Stimulated activated CD8-positive, alpha-beta memory T cell treated with anti-CD3 and anti-CD28 coated beads, Interleukin-12 subunit alpha, Interleukin-12 subunit beta, amount 100 ng/mL, for 4 hours (primary cell): ENCODE measurements at places on chromosomes 1 and 21.

DNA sequence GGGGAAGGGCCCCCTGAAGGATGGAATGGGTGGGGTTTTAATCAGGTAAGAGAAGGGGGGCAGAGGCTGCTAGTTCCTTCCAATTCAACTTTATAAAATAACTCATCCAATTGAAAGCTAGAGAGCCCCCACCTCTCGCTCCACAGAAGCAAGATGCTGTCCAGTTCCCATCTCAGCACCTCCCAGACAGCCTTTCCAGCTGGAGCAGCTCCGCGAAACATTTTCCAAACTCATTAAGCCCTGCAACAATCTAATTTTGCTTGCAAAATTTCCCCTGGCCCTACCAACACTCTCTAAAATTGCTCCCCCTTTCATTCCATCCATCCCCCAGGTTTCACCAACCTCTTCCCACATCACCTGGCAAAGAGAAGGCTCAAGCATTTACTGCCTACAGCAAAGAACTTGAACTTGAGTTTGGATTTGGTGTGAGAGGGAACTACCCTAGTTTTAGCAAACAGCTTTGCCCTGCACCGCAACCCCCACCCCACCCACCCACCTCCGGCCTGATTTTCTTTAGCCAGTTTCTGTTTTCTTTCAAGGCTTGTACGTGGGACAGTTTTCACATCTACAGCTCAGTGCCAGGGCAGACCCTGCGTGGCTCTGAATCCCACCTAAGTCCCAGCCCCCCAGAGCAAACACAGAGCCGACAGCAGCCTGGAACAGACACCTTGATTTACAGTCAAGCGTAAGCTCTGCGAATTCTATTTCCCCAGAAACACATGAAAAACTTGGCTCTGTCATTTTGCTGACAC is 46.7 kb downstream of the SYF2 start:
- DNase-seq = no peak

DNA sequence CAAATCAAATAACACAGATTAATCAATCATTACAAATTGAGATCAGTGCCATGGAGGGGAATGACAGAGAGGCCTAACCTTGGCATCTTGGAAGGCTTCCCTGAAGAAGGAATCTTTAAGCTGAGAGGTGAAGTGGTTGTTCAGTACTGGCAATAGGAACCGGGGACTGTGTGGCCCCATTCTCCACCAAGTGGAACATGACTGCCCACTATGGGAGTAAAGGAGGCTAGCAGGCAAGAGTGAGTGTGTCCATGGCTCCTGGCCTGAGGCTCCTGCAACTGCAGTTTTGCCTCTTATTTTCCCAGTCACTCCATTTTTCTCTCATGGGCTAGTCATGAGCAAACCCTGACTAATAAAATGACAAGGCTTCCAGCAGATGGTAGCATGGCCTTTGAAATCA is 112.2 kb upstream of the GJB5 start:
- DNase-seq = no peak

- DNase-seq = peak; percentile 56
Observed at GRCh38 chr1:89821322-89822108, 683 bp downstream of the LRRC8D start.

- no peak for DNase-seq
Observed at GRCh38 chr1:51916587-51917405, 38.3 kb upstream of the NRDC start.

DNA sequence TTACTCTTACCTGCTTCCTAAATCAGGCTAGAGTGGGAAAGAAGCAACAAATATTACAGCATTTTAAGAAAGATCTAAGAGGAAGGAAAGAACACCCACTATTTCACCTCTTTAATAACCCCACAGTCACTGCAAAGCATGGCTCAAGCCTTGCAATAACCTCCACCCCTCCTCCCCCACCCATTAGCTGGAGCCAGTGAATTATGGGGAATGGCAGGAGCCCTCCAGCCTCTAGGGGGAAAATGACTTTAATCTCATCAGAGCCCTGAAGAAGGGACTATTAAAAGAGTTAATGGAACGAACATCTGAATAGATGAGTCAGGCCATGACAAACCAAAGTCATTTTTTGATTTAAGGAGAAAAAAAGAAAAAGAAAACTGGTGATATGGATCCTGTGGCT is 630.7 kb upstream of the PLXNA2 start:
- DNase-seq = no peak

DNA sequence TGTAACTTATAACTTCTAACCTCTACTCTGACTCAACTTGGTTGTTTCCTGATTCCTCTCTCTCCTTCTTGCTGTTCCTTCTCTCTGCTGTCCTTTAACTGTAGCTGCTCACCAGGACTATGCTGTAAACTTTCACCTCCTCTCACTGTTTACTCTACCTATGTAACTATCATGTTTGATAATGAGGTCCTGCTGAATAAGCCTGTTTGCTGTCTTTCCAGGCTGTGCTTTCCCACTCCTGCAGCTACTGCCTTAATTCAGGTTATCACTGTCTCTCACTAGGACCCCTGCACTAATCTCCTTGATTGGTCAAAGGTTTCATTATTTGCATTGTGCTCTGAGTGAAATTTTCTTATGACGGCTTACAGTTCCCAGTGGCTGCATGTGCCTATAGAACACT is 633.9 kb upstream of the PTBP2 start:
- DNase-seq = no peak

DNA sequence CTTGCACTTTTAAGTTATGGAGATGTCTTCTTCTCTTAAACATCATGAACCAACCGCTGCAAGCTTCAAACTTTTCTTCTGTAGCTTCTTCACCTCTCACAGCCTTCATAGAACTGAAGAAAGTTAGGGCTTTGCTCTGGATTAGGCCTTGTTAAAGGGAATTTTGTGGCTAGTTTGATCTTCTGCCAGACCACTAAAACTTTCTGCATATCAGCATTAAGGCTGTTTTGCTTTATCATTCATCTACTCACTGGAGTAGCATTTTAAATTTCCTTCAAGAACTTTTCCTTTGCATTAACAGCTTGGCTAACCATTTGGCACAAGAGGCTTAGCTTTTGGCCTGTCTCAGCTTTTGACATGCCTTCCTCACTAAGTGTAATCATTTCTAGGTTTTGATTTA is 43.0 kb upstream of the RGL1 start:
- no peak for DNase-seq

- no peak for DNase-seq
Observed at GRCh38 chr1:93443454-93443853, 4.5 kb upstream of the FNBP1L start.

DNA sequence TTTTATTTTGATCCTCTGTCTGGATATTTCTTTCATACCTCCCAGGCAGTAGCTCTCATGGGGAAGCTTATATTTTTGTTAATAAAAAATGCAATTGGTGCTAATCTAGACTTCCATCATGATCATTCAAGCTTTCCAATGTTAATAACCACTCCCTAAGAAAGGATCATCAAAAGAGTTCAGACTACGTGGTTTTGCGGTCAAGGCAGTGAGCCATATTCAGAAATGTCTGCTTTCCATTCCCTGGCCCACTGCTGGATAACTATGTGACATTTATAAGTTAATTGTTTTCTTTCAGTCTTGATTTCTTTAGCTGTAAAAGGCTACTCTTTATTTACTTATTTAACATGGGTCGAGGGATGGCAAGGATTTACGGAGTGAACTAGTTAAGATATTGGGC is 414.6 kb downstream of the LMO4 start:
- DNase-seq = no peak

- no peak for DNase-seq
Observed at GRCh38 chr1:39540504-39541031, 36.0 kb downstream of the PABPC4 start.

- DNase-seq = no peak
Observed at GRCh38 chr1:164950541-164950986, 391.6 kb downstream of the PBX1 start.

GRCh38 chr1:84373436-84374141 is 24.7 kb upstream of the DNASE2B start:
- no peak for DNase-seq

GRCh38 chr1:31183927-31184554 is 55.6 kb downstream of the NKAIN1 start:
- DNase-seq = no peak

DNA sequence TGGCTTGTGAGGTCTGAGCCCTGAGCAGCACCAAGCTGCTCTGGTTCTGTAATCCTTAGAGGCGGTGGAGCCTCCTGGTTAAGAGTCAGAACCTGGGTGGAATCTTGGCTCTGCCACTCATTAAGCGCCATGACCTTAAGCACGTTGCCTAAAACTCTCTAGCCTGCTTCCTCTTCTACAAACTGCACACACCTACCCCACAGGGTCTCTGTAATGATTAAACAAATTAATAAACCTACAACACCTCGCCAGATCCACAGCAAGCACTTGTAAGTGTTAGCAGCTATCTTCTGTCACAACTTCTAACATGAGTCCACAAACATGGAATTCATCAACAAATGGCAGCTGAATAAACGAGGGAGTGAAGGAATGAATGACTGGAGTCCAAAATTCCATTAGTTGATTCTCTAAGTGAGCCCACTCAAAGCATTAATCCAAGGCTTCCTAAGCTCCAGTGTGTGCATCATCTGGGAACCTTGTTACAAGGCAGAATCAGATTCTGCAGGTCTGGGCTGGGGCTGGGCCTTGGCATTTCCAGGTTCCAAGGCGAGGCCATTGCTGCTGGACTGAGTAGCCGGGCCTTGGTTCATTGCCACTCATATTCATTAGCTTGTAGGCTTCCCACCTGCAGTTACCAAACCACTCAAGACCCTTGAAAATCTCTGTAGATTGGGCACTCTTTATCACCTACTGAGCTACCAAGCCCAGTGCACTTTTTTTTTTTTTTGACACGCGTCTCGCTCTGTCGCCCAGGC is 168.6 kb downstream of the HIVEP3 start:
- no peak for DNase-seq

DNA sequence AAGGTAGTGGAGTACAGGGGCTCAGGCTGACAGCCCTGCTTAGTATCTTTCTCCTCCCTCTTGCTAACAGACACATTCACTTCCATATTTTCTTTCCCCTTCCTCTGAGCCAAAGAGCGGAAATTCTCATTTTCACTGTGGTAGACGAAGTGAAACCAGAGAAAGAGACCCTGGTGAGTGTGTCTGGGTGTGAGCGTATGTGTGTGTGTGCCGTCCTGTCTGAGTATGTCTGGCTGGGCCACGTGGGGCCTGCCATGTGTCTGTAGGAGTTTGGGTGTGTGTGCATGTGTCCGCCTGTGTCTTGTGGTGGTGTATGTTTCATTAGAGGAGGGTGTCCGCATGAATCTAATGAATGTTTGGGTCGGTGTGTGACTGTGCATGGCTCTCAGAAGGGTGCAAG is 1.7 kb downstream of the COL8A2 start:
- no peak for DNase-seq

DNA sequence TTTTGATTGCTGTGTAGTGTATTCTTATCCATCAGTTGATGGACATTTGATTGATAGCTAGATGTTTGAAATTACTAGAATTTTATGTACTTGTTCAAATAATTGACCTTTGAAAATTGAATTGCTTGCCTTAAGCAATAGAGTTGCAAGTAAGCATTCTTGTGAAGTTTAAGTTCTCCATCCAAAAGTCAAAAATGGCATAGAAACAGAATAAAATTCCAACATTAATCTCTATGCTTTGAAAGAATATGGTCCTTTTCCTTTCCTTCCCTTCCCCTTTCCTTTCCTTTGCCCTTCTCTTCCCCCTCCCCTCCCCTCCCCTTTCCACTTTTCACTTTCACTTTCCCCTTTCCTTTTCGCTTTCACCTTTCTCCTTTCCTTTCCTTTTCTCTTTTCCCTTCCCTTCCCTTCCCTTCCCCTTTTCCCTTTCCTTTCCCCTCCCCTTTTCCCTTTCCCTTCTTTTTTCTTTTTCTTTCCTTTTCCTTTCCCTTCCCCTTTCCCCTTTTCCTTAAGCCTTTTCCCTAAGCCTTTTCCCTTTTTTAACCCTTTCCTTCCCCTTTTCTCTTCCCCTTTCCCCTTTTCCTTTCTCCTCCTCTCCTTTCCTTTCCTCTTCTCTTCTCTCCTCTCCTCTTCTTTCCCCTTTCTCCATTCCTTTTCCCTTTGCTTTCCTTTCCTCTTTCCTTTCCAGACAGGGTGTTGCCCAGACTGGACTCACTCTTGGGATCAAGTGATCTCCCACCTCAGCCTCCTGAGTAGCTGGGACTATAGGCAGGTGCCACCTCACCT is 67.4 kb downstream of the SASS6 start:
- DNase-seq = no peak

GRCh38 chr1:74271503-74271902 is 36.3 kb downstream of the TNNI3K start:
- DNase-seq = no peak

- DNase-seq = no peak
Observed at GRCh38 chr1:168368131-168368530, 87.5 kb downstream of the TBX19 start.

DNA sequence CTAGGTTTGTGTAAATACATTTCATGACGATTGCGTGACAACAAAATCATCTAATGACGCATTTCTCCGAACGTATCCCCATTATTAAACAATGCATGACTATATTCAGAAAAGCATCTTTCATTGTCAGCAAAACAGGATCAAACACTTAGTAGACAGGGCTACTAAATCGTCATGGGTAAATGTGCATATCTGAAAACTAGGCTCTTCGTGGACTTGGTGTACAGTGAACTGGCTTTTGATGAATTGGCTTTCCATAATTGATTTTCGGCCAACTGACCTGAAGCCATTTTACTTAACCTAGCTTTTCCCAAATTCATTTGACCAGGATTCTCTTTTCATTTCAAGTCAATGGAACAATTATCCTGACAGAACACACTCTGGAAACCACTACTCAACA is 665.0 kb downstream of the SMYD3 start:
- DNase-seq = no peak

- DNase-seq = no peak
Observed at GRCh38 chr1:207097871-207098324, 6.1 kb upstream of the C4BPA start.

DNA sequence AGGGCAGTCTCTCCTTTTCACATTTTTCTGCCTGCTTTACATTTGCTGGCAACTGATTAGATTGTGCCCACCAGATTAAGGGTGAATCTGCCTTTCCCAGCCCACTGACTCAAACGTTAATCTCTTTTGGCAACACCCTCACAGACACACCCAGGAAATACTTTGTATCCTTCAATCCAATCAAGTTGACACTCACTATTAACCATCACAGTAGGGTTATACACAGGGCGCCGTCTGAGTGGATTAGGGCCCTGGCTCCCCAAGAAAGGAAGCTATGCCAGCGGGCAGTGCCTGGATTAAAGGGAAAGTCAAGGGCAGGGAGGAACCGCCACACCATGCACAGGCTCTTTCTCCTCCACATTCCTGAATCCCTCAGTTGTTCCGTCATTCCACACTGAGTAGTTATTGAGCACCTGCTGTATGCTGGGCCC is 56.2 kb downstream of the EVA1C start:
- DNase-seq = no peak

DNA sequence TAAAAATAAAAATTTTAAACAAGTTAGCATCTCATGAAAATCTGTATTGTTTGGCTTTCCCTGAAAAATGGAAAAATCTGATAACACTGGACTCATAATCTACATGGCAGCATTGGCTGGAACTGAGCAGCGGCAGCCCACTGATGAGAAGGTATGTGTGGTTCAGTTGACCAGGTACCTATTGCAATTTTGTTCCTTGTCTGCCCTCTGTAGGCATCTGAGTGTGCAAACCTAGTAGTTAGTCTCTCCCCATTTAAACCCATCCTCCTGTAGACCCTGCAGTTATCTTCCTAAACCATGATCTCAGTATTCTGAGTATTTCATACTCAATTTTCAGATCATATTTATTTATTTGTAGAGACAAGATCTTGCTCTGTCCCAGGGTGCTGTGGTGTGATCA is 59.4 kb upstream of the SERBP1 start:
- no peak for DNase-seq
